Left forelimb (tissue), 1 donor: ENCODE measurements at places on chromosomes 6 and 20.

DNA sequence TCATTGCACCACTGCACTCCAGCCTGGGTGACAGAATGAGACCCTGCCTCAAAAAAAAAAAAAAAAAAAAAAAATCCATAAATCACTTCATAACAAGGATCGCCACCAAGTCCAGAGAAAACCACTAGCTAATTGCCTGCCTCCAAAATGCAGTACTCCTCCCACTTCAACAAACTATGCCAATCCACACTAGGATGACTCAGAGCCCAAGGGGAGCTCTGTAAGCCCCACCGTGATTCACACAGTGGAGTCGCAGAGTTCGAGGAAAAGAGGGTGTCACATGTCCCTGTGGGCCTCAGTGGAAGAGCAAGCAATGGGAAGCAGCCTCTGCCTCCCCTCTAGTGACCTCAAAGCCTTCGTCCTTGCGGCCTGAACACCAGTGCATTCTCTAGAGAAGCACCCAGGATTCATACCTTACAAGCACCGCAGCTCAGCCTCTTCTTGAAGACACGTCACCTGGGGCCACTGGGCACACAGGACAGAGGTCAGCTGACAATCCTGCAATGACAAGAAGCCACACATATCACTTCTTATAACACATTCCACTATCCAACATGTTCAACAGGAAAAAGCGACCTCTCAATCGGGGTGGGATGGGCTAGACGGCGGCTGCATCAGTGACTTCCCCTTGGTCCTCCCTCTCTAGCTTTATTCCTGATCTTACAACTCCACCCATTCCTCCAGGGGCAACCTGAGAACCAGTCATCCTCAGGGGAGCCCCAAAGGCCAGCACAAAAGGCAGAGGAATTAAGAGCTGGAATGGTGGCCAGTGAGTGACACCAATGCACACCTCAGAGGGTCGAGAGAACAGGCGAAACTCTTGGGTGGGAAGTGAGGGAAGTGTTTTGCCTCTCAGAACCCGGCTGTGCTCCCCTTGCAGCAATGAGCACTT, 8.9 kb downstream of the SNHG17 start:
- no peak for DNase-seq

DNA sequence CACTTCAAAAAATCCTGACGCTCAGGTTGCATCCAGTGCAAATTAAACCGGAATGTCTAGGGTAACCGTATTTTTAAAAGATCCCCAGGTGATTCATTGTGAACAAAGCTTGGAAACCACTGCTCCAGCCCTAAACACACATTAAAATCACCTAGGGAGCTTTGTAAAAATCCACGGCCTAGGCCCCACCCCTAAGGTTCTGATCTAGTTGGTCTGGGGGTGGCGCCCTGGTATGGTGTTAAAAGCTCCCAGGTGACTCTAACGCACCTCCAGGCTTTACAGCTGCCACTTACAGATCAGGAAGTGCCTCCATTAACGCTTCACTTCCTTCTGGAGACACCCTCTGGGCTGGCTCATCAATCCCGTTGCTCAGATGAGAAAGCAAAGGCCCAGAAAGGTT, 92.2 kb downstream of the GRM4 start:
- no peak for DNase-seq

DNA sequence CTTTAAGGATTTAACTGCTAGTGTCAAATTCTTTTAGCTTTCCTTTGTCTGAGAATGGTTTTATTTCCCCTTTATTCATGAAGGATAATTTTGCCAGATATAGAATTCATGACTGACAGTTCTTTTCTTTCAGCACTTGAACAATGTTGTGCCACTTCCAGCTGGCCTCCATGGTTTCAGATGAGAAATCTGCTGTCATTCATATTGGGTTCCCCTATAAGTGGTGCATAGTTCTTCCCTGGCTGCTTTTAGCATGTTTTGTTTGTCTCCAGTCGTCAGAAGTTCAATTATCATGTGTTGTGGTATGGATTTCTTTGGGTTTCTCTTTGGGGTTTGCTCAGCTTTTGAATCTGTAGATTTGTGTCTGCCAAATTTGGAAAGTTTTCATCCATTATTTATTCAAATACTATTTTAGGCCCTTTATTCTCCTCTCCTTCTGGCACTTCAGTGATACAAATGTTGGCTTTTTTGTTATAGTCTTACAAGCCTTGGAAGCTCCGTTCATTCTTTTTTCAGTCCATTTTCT, 76.3 kb upstream of the TGM3 start:
- DNase-seq, result no peak

GRCh38 chr6:104505838-104506237, 353.9 kb downstream of the HACE1 start:
- DNase-seq, result no peak

DNA sequence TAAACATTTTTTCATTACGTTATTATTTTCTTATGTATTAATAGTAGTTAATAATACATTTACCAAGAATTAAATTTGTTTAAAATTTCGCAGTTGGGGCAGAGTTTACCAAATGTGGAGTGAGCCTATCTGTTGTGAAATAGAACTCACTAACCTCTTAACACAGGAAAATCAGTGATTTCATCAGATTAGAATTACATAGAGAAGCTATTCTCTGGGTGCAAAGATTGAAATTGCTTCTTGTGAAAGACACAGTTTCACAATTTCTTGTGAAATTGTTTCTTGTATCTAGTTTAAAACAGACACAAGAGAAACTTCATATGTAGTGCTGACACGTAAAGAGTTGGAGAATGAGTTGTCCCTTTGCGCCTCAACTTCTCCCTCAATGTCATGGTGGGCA, 69.4 kb upstream of the PRL start:
- DNase-seq, result no peak

GRCh38 chr6:30828027-30828962, 56.0 kb upstream of the DDR1 start:
- peak; percentile 90 for DNase-seq

GRCh38 chr6:30091577-30092381, 16.2 kb upstream of the RNF39 start:
- no peak for DNase-seq

DNA sequence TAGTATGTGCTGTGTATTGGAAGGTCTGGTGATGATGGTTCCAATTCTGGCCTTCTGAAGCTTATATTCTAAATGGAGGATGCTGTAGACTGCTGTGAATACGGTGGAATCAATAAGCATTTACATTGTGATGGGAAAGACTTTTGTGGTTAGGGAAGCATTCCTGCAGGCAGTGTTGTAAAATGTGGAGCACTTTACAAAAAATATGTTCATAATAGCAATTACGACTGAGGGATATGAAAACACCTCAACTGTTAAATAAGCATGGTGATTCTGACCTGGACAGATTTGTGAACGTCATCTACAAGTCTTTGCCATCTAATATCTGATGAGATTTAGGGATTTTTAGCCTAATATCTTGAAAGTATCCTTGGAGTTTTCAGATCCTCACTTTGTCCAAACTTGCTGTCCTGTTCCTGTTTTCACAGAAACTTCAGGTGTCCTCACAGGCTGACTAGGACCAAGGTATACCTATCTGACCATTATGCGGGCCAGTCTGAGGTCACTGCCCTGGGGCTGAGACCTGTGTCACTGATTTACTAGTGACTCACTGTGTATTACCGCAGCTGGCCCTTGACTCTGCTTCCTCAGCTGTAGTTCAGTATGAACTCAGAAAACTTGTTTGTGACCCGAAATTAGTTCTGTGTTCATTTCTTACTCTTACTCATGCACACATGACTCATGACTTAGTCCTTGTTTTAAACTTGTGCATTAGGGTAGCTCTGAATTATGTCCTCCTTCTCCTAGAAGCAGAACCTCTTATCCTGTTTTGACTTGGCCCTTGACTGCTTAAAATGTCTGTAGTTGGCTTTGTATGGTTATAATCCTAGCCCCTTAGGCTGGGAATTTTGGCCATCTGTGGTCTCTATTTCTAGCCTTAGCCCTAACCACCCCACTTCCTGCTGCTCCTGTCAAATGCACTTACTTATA, 343.0 kb downstream of the CDKAL1 start:
- DNase-seq, result no peak

DNA sequence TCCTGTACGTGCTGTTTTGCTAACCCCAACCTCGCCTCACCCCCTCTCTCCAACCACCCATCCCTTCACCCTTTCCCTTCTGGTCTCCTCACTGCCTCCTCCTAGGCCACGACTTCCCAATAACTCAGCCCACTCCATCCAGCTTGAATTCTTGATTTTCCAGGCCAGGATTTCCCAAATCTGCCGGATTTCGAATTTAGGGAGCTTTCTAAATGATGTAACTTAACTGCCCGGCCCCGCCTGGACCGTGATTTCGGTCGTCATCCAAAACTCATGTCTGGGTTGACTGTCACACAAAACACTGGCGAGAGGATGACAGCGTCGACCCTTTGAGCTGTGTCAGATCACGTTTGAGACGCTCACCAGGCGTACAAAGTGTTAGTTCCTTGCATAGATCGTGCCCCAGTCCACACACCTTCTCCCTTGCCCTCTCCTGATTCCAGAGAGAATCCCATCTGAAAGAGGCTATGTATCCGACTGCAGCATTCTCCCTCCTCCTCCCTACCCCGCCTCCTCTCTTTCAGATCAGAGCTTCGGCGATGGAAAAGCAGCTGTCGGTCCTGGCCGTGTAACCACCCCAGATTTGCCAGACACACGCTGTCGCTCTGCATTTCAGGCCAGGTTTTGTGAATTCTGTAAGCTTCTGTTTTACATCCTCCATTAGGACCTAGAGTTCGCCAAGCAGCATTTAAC, 168.2 kb downstream of the GPX5 start:
- DNase-seq, result no peak

GRCh38 chr20:17868151-17868550, 100.4 kb downstream of the SNX5 start:
- no peak for DNase-seq

DNA sequence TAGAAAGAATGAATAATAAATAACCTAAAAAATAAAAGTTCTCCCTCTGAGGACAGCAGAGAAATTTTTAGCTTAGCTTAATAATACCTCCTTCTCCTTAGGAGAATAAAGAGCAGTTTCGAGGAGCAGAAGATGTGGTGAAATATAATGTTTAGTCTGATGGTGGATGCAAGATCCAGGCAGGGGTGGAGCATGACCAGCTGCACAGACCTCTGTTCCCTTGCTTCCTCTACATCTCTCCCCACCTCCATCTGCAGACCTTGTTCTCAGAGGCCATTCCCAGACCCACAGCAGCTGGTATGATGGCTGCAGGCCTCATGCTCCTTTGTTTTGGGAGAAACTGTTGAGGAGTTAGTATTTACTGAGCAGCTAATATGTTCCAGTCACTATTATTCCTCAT, 1.5 kb downstream of the BTN3A2 start:
- no peak for DNase-seq

DNA sequence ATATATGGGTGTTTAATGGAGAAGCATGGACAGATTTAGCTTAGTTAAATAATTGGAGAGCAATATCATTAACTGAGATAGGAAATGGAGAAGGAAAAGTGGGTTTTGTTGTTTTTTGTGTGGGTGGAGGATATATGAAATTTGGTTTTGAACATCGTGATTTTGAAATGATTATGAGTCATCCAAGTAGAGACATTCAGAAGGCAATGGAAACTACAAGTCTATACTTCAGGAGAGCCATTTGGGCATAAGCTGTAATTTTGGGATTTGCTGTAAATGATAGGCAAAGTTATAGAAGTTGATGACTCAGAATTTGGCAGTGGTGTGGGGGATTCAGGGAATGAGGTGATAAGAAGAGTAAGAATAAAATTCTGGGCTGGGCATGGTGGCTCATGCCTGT, 27.4 kb upstream of the FAM135A start:
- DNase-seq, result no peak

- no peak for DNase-seq
Measured at GRCh38 chr20:25040438-25040831, 17.5 kb downstream of the ACSS1 start.

- DNase-seq, result no peak
Measured at GRCh38 chr20:4836935-4837334, 115.2 kb downstream of the PRND start.

GRCh38 chr6:46411456-46412197, 79.6 kb downstream of the RCAN2 start:
- DNase-seq, result no peak

- DNase-seq, result no peak
Measured at GRCh38 chr6:36337814-36338213, 1.1 kb upstream of the BNIP5 start.

DNA sequence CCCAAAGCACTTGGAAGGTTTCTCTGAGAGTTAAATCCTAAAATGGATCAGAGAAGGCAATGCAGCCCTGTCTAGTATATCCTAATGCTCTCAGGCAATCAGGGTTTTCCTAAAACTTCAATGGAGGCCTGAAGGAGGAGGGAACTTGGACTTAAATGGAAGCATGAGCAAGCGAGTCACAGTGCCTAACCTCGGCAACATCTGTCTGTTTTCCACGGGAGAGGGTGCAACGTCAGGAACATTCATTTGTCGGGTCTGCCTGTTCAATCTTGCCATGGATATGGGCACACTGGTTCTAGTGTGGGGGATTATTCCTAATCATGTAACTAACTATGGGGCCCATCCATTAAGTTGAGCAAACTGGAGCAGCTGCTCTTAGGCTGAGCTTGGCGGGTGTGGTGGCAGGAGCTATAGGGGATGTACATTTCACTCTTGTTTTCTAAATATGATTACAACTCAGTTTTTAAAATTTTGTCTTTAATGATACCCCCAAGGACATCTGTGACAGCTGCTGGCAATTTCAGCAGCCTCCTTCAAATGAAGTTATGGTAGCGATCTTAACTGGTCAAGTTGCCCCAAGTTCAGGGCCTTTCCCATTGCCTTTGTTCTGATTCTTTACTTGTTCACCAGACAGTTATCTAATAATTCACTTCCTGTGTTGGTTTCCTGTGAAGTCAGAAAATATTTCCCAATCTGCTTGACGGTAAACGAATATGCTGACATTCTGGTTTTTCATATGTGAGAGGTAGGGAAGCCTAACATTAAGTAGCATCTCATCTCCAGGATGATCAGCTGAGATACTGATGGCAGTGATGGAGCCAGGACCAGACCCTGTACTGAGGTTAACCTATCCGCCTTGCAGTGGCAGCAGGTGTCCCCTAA, 21.6 kb downstream of the DSE start:
- DNase-seq, result no peak

- no peak for DNase-seq
Measured at GRCh38 chr6:107655864-107656263, 165.9 kb downstream of the SOBP start.

DNA sequence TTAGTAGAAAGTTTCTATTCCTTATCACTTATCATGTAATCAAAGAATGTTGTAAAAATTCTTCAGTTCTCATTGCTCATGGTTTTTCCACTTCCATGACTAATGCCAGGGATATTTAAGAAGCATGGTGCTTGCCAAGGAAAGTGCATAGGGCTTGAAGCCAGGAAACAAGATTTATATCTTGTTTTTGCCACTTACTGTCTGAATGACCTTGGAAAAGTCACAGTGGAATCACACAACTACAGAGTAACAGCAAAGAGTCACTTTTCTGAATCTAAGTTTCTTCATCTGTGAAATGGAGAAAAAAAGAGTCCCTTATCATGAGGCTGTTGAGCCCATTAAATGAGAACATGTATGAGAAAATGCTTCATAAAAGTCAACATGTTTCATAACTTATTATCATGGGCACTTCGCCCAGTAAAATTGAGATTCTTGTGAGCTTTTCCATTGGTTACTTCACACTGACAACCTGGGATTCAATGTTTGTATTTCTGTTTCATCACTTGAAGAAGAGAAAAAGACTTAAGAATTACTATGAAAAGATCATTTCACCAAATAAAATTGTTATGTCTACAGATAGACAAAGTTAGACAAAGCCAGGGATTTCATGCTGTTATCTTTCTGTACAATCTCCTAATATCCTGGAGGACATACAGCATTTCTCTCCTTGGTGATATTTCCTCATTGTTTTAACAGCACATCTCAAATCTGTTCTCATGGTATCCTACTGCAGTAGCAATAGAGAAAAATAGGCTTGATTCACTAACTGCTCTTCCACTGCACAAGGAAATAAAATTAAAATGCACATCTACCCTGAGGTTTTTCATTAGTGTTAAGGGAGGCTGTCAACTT, 7.6 kb upstream of the BMP5 start:
- DNase-seq, result no peak
